ENCODE measurements at places on chromosomes 2 and 18. TPM values are rescaled to one million over a fixed set of nuclear protein-coding genes. Genes with fewer than 3 reads are reported as not detected.

DNA sequence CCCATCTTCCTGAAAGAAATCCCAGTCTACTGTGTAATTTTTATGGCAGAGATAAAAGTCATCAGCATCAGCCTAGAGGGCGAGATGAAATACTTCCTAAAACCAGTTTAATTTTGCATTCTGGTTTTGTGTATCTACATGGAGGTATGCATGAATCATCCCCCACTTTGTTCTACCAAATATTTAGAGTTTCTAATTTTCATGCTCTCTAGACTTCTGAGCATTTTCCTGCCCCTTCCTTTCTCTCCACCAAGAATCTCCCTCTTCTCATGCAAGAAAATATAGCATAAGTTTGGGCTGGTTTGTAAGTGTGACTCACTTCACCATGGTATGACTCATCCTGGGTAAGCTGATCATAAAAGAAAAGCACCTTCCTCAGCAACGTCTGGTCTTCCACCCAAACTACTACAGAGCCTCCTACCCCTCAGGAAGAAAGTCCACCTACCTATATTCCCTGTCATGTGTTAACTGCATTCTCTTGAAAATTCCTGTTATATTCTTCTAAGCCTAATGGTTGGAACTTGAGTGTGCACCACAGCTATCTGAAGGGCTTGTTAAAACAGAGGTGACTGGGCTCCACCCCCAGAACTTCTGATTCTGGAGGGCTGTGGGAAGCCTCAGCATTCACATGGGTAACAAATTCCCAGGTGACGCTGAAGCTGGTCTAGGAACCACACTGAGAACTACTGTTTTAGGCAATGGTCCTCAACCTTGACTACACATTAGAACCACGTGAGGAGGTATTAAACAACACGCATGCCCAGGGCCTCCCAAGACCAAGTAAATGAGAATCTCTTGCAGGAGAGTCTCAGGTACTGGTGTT, 37.4 kb upstream of the RAPGEF4 start:
- H3K27ac ChIP-seq: no peak overlapping the region
- H3K36me3 ChIP-seq: no peaks in the 10 kb centered on the region
- H3K4me3 ChIP-seq: no peak overlapping the region
- peaks cover 12% of the 10 kb centered on the region for H3K4me1 ChIP-seq

DNA sequence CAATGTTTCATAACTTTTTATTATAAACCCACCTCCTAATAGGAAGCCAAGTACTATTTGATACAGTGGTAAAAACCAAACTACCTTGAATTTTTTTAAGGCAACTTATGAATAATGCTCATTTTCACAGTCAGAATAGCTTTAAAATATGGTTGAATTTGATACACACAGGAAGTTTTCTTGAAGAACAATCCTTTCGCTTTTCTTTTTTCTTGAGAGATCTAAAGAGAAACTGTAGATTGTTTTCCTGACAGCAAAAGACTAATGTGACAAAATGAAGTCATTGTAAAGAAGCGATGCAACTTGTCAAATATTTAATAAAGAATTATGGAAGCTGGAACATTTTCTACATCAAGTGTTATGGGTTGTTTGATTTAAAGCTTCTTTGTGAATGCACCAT, 227.7 kb downstream of the ALPK2 start:
- no peak overlapping the region for H3K27ac ChIP-seq
- no peak overlapping the region for H3K4me3 ChIP-seq
- H3K4me1 ChIP-seq: peaks cover 10% of the 10 kb centered on the region
- H3K36me3 ChIP-seq: no peaks in the 10 kb centered on the region
- DNase-seq: no peak
- no peaks in the 10 kb centered on the region for H3K27me3 ChIP-seq

GRCh38 chr2:238042090-238042489, 18.7 kb upstream of the SCLY start:
- H3K27me3 ChIP-seq: no peaks in the 10 kb centered on the region
- peaks cover 7% of the 10 kb centered on the region for H3K36me3 ChIP-seq
- H3K4me3 ChIP-seq: no peak overlapping the region
- no peaks in the 10 kb centered on the region for H3K4me1 ChIP-seq
- no peak overlapping the region for H3K27ac ChIP-seq
- DNase-seq: no peak

DNA sequence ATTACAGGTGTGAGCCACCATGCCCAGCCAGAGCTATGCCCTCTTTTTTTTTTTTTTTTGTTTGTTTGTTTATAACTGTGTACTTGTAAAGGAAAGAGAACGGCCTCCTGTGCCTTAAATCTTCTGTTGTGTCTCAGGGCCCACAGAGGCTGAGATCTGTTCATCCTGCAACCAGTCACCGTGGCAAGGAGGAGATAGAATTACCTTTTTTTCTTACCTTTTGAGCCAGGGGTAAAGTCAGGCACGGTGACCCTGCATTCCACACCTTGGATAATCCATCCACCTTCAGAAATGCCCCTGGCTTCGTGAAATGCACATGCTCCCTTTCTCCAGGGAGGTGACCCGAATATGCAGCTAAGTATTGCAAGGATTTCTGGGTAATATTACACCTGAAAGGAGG, 12.8 kb downstream of the NEDD4L start:
- no peaks in the 10 kb centered on the region for H3K4me1 ChIP-seq
- H3K27me3 ChIP-seq: peaks cover 3% of the 10 kb centered on the region
- no peaks in the 10 kb centered on the region for H3K36me3 ChIP-seq
- H3K4me3 ChIP-seq: no peak overlapping the region

- H3K27me3 ChIP-seq: no peaks in the 10 kb centered on the region
- no peak overlapping the region for H3K4me3 ChIP-seq
- H3K27ac ChIP-seq: no peak overlapping the region
- H3K4me1 ChIP-seq: no peaks in the 10 kb centered on the region
- DNase-seq: no peak
Observed at GRCh38 chr2:31222071-31222470, 4.8 kb upstream of the CAPN14 start.

GRCh38 chr2:71681626-71682025, 228.3 kb downstream of the DYSF start:
- no peaks in the 10 kb centered on the region for H3K4me1 ChIP-seq
- no peak for DNase-seq
- no peaks in the 10 kb centered on the region for H3K27me3 ChIP-seq
- no peak overlapping the region for H3K27ac ChIP-seq
- no peaks in the 10 kb centered on the region for H3K36me3 ChIP-seq
- no peak overlapping the region for H3K4me3 ChIP-seq

DNA sequence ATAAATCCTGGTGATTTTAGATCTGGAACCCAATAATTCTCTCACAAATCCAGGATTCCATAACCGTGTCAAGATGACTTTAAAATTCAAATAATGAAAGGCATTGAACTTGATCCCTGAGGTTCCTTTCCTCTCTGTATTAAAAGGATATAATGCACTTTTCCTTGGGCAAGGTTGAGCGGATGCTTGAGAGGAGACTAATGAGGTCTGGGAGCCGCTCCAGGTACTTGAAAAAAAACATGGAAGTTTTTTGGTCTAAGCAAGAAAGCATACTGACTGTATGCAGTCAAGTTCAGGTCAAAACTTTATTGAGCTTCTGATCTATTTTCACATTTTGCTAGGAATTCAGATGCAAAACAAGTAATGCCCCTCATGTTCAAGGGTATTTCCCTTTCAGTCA, 318.5 kb downstream of the RAD51AP2 start:
- H3K4me3 ChIP-seq: no peak overlapping the region
- DNase-seq: no peak
- no peak overlapping the region for H3K27ac ChIP-seq
- H3K27me3 ChIP-seq: no peaks in the 10 kb centered on the region
- no peaks in the 10 kb centered on the region for H3K4me1 ChIP-seq

GRCh38 chr18:64259871-64260270, 111.0 kb upstream of the LINC00305 start:
- no peaks in the 10 kb centered on the region for H3K4me1 ChIP-seq
- DNase-seq: no peak
- H3K36me3 ChIP-seq: no peaks in the 10 kb centered on the region
- no peaks in the 10 kb centered on the region for H3K27me3 ChIP-seq

- no peaks in the 10 kb centered on the region for H3K36me3 ChIP-seq
- no peaks in the 10 kb centered on the region for H3K4me1 ChIP-seq
- H3K27me3 ChIP-seq: no peaks in the 10 kb centered on the region
- H3K4me3 ChIP-seq: no peak overlapping the region
Observed at GRCh38 chr2:68086166-68086565, 23.4 kb upstream of the C1D start.

GRCh38 chr18:57555134-57555533, 31.4 kb downstream of the FECH start:
- H3K4me3 ChIP-seq: no peak overlapping the region
- no peaks in the 10 kb centered on the region for H3K4me1 ChIP-seq
- H3K36me3 ChIP-seq: peaks cover 9% of the 10 kb centered on the region
- no peaks in the 10 kb centered on the region for H3K27me3 ChIP-seq
- no peak for DNase-seq

- no peak overlapping the region for H3K27ac ChIP-seq
- H3K36me3 ChIP-seq: no peaks in the 10 kb centered on the region
- H3K4me1 ChIP-seq: no peaks in the 10 kb centered on the region
Observed at GRCh38 chr18:30988440-30988839, 54.1 kb downstream of the DSC3 start.

DNA sequence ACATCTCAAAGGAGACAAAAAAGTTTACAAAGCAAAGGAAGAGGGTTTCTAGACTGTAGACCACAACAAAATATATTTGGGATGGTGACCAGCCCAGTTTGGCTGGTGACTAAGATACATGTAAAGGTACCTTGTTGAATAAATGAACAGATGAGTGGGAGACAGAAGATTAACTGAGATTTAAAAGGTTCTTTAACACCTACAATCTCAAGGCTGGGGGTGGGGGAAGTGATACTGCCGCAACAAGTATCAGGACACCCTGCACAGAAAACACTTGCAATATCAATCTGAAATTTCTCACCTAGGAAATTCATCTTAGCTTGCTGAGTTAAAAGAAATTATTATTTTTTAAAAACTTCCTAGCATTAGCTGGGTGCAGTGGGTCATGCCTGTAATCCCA, 8.3 kb downstream of the RNF149 start:
- no peak overlapping the region for H3K4me3 ChIP-seq
- H3K36me3 ChIP-seq: peaks cover 3% of the 10 kb centered on the region
- H3K4me1 ChIP-seq: peaks cover 93% of the 10 kb centered on the region

GRCh38 chr2:224843141-224843540, 127.0 kb upstream of the CCDC195 start:
- DNase-seq: no peak
- H3K27ac ChIP-seq: no peak overlapping the region
- peaks cover 78% of the 10 kb centered on the region for H3K36me3 ChIP-seq
- H3K27me3 ChIP-seq: no peaks in the 10 kb centered on the region

Gene BBS5
- 4.8 TPM for total RNA-seq

Gene CDK5R2
- total RNA-seq: not detected

Gene SLC40A1
- total RNA-seq: 2.7 TPM

Gene GAL3ST2
- not detected for total RNA-seq

Gene RBMS1
- 50.3 TPM for total RNA-seq

Gene CD207
- not detected for total RNA-seq

Measured in CD8-positive, alpha-beta memory T cell (primary cell).